Spleen (tissue), 13 donors: ENCODE measurements at places on chromosomes 5 and 9. TPM values are rescaled to one million over a fixed set of nuclear protein-coding genes. Genes with fewer than 3 reads are reported as not detected.

Gene SYK
- total RNA-seq = 152 TPM

Gene KIF4B
- not detected for total RNA-seq

Gene ST8SIA4
- total RNA-seq = 48.3 TPM

Gene PRRX2
- 0.54 TPM for total RNA-seq

Gene ADAMTS6
- 6.3 TPM for total RNA-seq

Gene CDKN2B
- 10.8 TPM for total RNA-seq

Gene PCDHB14
- total RNA-seq = 3.5 TPM

Gene CTXN3
- not detected for total RNA-seq

Gene GRM6
- not detected for total RNA-seq

Gene PCDHGA11
- 5.7 TPM for total RNA-seq

Gene FAM221B
- not detected for total RNA-seq

Gene ENTPD8
- 0.28 TPM for total RNA-seq

Gene PTPN3
- total RNA-seq = 0.56 TPM

Gene NSD1
- 70.4 TPM for total RNA-seq

Gene SPATA31C1
- not detected for total RNA-seq

Gene AHRR
- total RNA-seq = 11.2 TPM

Gene CLIC3
- 4.5 TPM for total RNA-seq

Gene PCDHB6
- 1.1 TPM for total RNA-seq

Gene CDH12
- total RNA-seq = not detected
